ENCODE measurements at places on chromosomes 1 and 21.

DNA sequence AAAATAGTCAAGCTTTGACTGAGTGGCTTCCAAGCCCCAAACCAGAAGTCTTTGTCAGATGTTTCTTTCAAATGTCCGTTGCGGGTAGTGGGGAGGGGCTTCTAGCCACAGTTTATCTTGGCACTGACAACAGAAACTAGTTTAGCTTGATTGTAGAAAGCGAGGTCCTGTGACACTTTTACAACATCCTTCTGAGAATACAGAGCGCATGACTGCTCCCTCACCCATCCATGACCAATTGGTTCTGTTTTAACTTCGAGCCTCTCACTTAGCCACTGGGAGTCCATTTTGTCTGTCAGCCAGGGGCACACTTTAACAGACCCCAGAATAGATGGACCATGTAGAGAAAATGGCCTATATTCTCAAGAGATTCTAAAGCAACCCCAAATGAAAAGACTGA, 199.2 kb upstream of the ST6GALNAC5 start:
- DNase-seq: no peak

DNA sequence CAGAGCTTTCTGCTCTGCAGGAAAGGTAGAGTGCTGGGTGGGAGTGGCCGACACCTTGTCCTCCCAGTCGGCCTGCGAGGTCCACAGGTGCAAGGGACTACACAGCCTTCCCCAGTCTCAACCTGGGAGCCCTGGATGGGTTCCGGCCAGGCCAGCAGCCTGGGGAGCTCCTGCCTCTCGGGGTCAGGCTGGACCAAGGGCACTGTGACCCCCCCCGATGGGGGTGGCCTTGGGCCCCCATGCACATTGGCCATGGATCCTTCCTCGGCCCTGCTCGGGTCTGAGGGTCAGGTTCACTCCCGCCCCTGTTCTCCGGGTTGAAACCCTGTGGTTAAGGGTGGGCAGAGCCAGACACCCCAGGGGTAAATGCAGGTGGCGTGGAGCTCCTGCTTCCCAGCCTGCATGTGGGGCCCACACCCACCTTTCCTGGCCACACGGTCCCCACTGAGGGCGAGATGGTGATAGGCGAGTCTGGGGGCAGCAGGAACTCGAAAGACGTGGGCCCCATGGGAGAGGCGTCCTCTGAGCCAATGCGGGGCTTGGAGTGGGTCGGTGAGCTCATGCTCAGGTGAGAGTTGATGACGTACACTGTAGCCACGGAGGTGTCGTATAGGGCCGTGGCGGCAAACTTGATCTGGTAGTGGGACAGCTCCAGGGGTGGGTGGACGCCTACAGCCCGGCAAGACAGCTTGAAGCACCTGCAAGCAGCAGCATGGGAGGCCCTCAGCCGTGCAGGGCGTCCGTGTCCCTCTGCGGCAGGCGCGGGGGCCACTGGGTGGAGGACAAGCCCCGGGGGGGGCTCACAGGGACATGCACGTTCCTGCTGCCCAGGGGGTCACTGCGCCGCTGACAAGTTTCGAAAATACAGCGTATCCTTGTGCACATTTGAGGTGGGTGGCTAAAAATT, 10.8 kb upstream of the TMEM52 start:
- no peak for DNase-seq

GRCh38 chr1:184930645-184931044, 43.7 kb downstream of the NIBAN1 start:
- DNase-seq: no peak

GRCh38 chr1:219847215-219847855, 81.0 kb downstream of the SLC30A10 start:
- DNase-seq: no peak

DNA sequence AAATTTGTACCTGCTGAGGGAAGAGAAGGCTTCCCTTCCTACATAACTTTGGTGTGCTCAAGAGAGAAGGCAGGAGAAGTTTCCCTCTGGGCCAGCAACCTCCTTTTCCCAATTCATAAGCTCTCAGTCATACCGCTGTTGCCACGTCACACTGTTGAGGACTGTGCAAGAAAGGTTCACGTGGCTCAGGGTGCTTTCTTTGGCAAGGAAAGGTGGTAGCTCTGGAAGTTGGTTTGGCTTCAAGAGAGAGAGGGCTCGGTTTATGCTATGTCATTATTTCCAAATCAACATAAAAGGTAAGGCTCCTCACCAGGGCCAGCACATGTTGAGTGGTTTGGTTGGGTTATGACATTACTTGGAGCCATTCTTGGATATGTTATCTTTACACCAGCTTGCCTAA, 77.3 kb downstream of the TNFSF18 start:
- no peak for DNase-seq

GRCh38 chr1:205921570-205921909, 21.7 kb downstream of the SLC26A9 start:
- no peak for DNase-seq

GRCh38 chr1:33297911-33298622, 22.8 kb downstream of the A3GALT2 start:
- no peak for DNase-seq
